ENCODE measurements at places on chromosomes 4 and X.

GRCh38 chr4:110989125-110989524, 366.2 kb upstream of the PITX2 start:
- no peak for DNase-seq

DNA sequence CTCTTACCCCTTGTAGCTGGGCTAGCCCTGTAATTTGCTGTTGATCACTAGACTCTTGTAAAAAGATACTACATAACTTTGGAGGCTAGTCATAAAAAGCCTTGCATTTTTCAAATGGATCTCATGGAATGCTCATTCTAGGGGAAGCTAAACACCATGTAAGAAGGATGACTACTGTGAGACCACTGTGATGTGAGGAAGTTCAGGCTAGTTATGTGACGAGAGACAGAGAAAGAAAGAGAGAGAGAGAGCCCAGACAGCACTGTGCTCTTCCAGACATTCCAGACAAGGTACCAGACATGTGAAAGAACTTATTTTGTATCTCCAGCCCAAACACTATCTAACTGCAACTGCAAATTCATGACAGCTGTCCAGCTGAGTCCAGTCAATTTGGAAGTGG, 404.6 kb upstream of the PITX2 start:
- DNase-seq = no peak

DNA sequence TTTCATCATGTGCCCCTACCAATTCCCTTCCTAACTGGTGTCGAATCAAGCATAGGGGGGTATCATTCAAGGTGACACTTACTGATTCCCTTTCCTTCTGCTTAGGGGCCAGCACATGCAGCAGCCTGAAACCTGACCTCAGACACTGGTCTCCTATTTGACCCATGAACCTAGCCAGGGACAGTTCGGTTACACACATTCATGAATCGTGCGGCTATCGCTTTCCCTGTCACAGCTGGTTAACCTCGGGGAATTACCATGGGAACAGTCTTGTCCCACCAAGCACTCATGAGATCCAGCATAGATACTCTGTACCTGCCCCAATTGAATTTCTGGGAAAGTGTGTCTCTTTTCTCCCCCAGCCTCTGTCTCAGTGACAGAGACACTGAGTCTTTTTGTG, 140.4 kb downstream of the ZNF674 start:
- no peak for DNase-seq

DNA sequence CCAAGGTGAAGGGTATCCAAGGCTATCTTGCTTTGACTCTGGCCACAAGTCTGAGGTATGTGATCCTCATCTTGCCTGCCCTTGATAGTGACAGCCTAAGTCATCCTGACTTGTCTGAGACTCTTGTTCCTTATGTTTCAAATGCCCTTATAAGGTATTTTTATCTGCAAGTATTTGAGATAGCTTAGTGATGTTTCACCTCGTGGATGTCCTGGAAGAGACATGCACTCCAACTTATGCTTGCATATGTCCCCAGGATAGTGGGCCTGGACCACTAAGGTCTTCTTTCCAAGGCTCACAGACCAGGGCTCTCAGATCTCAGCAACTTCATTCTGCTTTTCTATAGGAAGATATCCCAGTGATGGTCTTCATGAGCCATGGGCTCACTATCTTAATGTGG, 120.5 kb upstream of the WDR1 start:
- no peak for DNase-seq

DNA sequence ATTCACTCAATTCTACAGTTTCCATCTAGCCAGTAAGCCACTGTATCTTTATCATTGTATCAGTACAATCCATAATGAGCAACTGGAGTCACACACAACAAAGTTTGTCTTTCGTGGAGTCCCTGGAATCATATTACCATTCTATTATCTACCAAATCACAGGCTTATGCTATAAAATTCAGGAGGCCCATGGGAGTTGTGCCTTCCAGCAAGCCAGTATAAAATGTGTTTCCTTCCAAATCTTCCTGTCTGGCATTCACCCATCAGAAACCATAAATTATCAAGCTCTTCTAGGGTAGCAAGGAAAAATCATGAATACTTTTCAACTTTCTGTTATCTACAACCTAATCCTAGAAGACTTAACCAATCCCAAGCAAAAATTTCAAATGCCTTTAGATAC, 1383.3 kb upstream of the PCDH7 start:
- no peak for DNase-seq

- DNase-seq = no peak
These were observed 127.2 kb downstream of the UBE2K start for GRCh38 chr4:39825090-39825489.

GRCh38 chr4:123073650-123074049, 151.3 kb upstream of the NUDT6 start:
- DNase-seq = no peak

- DNase-seq = no peak
These were observed 401.4 kb upstream of the FAT1 start for GRCh38 chr4:187125062-187125461.

GRCh38 chr4:141686146-141686775, 49.9 kb downstream of the IL15 start:
- DNase-seq = no peak

GRCh38 chrX:78133238-78133960, 6.1 kb downstream of the TAF9B start:
- no peak for DNase-seq

DNA sequence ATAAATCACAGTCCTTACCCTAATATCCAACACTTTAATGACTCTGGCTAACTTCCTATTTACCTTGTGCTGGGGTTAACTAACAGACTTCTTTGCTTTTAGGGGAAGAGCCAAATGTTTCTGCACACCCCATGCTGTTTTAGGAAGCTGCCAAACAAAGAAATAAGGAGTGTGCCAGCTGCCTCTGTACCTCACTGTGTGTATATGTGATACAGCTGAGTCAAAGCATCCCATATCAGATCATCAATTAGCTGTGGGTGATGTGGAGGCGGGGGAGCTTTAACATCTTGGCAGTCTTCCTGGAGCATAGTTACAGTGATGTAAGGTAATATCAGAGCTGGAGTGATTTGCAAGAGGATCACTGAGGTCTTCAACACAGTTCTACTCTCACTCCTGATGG, 95.4 kb downstream of the COL25A1 start:
- no peak for DNase-seq

GRCh38 chr4:19944806-19945205, 306.9 kb upstream of the SLIT2 start:
- DNase-seq = no peak

DNA sequence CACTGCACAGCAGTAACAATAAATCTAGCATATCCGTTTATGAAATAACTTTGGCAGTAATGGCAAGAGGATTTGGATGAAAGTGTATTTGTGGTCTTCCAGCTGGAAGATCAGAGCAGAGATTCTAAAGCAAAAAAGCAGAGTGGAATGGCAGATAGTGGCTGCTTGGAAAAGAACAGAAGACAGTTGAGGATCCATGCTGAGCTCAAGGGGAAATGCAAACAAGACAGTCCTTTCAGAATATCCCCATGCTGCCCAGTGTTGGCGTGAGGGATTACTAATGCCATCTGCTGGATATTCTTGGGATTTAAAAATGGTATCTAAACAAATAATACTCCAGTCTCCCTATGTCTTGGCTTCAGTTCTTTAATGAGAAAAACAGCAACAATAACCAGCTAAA, 629.1 kb upstream of the ATOH1 start:
- no peak for DNase-seq

GRCh38 chr4:186920992-186921391, 197.3 kb upstream of the FAT1 start:
- DNase-seq = no peak

DNA sequence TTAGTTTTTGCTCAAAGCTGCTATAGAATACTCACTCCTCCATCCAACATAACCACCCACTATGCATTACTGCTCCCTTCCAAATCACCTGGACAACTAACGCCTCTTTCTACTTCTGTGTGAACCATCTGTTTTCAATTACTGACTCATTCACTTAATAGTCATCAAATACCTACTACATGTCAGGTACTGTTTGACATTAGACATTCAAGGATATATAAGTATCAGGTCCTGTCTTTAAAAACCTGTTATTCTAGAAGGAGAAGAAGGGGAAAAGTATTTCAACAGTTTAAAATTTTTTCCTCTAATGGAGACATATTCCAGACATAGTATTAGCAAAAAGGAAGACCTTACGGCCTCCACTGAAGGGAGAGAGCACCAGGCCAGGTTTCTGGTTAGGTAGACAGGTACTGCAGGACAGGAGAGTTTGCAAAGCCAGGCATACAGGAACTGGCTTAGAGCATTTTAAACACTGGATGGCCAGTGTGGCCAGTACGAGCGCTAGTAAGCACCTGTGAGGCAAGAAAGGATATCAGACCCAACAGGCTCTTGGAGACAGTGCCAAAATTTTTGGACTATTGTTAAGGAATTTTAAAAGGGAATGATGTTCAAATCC, 39.0 kb downstream of the SH3RF1 start:
- no peak for DNase-seq

DNA sequence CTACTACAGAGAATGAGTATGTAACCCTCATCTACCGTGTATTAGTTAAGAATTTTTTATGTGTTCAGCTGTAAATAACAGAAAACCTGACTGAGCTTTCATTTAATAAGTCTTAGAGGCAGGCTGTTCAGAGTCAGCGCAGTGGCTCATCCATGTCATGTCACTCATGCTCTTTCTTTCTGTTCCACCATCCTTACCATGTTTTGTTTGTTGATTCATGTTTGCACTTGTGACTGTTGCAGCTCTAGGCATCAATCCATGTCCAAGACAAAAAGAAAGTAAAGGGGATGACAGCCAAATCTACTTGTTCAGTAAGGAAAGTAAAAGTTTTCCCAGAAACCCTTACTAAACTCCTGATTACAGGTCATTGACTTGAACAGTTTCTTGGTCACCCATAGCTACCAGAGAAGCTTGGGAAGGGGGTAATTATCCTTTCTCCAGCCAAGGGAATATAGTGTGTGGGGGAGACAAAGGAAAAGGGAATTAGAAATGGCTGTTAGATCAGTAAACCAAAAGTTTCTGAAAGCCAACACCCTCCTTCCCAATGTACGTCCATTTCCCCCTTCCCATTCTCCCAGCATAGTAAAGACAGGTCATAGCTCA, 9.0 kb downstream of the ART3 start:
- no peak for DNase-seq

- no peak for DNase-seq
These were observed 17.6 kb downstream of the FGFBP1 start for GRCh38 chr4:15920723-15921591.

DNA sequence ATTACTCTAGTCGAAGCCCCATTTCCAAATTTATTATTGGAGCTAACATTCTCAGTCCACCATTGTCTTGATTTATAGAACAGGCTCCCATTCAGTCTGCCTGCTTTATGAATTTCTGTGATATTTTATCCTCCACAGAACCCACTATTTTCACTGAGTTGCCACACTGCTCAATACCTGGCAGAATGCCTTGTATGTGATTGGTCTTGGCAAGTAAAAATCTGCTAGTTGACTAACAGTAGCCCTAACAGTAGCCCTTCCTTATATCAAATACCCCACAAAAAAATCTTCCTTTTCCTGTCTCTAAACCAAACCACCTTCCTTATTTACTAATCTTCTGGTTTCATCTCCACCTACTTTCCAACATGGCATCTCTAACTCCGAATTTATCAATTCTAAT, 82.6 kb downstream of the CHM start:
- DNase-seq = no peak

DNA sequence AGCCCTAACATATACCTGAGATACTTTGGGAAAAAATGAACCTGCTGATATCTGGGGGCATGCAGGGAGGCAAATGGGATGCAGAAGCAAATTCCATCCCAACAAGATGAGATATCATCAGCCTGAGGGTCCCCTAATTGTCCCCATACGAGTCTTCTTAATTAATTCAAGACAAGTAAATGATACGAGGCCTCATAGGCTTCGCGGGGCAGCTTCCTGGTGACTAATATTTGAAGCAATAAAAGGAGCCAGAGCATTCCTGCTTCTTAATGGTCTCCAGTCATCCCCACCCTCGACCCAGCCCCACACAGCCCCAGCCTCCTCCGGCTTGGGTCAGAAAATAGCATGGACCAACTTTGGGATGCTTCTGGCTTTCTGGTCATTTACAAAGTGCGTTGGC, 99.6 kb upstream of the MSX1 start:
- DNase-seq = no peak

- DNase-seq = no peak
These were observed at the start of gene SLC38A5 for GRCh38 chrX:48470110-48470832. SLC38A5 (minus strand) TSS chrX:48470260; CDS start chrX:48467924, 2,336 bp downstream.

- no peak for DNase-seq
These were observed 44.1 kb upstream of the UPRT start for GRCh38 chrX:75229774-75230173.

- DNase-seq = no peak
These were observed 27.0 kb downstream of the DHX15 start for GRCh38 chr4:24557026-24558025.

- no peak for DNase-seq
These were observed 4.1 kb upstream of the MANBA start for GRCh38 chr4:102764901-102765300.

DNA sequence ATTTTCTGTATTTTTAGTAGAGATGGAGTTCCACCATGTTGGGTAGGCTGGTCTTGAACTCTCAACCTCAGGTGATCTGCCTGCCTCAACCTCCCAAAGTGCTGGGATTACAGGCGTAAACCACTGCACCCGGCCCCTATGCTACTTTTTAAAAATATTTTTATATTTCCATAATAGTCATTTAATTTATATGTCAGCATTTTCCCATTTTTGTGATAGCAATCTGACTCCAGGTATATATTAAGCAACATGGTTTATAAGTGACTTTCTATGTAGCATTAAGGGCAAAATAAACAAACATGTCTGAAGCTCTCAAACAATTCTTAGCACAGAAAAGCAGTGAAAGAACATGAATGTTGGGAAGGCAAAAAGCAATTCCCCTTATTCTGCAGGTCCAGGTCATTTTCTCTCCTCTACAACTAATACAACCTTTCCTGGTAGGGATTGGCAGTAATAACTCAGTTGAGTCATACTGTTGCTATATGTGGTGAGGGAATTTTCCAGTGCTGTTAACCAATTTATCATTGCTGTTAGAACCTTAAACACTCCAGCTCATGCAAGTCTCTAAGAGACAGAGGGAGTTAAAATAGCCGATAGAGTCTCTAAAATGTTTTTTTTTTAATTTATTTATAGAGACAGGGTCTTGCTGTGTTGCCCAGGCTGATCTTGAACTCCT, 24.0 kb downstream of the SMIM14 start:
- DNase-seq = no peak

- no peak for DNase-seq
These were observed 594.9 kb upstream of the DIPK2B start for GRCh38 chrX:45795546-45795945.

DNA sequence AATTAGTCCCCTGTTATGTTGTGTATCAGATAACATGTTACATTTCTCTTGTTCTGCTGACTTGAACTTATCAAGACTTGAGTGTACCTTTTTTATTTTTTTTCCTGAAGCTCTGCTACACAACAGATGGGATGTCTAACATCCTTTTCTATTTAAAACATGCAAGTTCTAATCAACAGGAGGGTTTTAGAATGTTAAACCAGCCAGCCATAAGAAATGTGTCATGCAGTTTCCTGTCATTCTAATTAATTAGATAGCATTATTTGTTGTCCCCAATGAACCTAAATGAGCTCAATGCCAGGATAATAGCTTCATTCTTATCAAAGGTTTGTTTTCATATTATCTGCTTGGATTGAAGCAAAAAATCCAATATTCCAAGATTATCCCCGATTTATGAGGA, 958.2 kb downstream of the PCDH7 start:
- DNase-seq = no peak

Data from stimulated activated CD4-positive, alpha-beta T cell treated with anti-CD3 and anti-CD28 coated beads, Interleukin-12 subunit alpha, Interleukin-12 subunit beta, amount 100 ng/mL, for 4 hours (primary cell).